ENCODE measurements at places on chromosomes 2 and 18.

DNA sequence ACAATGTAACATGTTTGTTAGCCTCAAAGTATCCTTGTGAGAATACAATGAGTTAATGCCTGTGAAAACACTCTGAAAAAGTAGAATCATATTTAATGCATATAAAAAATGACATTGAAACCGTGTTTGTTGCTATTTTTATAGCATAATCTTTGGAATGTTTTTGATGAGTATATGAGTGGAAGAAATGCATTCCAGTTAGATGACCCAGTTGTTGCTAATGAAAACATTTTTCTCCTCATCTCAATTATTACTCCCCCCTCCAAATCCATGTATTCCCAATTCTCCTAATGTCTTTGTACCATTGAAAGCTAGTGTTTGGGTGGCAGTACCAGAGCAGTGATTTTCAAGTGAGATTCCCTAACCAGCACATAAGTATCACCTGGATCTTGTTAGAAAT, 67.1 kb upstream of the DSEL start:
- peak; percentile 11 for DNase-seq

- DNase-seq = no peak
Observed at GRCh38 chr2:179005976-179006375, 44.0 kb downstream of the CCDC141 start.

GRCh38 chr2:216635701-216636550, 2.7 kb downstream of the IGFBP2 start:
- no peak for DNase-seq

- no peak for DNase-seq
Observed at GRCh38 chr18:7740821-7741220, 173.7 kb downstream of the PTPRM start.

GRCh38 chr2:117859924-117860647, 45.6 kb downstream of the DDX18 start:
- no peak for DNase-seq

- peak; percentile 95 for DNase-seq
Observed at GRCh38 chr2:54570925-54571694, 115.0 kb downstream of the SPTBN1 start.
